GM13977 (cell line): ENCODE measurements at places on chromosomes 12 and 14.

GRCh38 chr14:32202491-32202997 is 525 bp downstream of the RNU6-8 start:
- DNase-seq, result no peak

DNA sequence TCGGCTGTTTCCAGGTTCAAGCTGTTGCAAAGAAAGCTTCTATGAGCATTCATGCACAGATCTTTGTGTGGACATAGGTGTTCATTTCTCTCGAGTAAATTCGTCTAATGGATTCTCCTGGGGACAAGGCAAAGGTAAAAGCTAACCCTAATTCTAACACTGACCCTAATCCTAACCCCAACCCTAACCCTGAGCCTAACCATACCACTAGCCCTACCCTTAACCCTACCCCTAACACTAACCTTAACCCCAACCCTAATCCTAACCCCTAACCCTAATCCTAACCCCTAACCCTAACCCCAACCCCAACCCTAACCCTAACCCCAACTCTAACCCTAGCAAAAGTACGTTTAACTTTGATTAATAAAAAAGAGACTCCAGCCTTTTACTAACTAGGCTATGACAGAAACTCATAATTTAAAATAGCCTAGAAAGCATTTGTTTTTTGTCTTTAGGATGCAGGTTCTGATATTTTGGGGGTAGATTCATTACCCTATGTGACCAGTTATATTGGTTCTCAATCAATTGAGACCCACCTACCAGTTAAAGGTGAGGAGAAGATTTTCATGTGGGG is 27.6 kb upstream of the RFLNA start:
- DNase-seq, result no peak

- no peak for DNase-seq
These were observed 192.7 kb downstream of the DPF3 start for GRCh38 chr14:72701237-72701565.

DNA sequence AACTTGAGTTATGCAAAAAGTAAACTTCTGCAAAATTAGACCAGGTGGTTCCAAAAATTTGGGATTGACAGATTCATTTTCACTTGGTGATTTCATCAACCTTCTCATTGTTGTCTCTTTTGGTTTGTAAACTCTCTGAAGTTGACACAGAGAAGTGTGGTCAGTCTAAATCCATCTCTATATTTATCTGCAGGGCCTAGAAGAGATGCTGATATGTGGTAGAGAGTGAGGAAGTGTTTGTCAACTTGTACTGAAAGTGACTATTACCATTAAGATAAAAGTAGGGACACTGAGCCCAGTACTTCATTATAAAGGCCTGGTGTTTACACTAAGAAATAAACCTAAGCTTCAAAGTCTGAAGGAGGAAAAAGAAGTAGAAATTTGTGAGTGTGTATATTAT is 73.7 kb downstream of the RMST start:
- DNase-seq, result no peak

DNA sequence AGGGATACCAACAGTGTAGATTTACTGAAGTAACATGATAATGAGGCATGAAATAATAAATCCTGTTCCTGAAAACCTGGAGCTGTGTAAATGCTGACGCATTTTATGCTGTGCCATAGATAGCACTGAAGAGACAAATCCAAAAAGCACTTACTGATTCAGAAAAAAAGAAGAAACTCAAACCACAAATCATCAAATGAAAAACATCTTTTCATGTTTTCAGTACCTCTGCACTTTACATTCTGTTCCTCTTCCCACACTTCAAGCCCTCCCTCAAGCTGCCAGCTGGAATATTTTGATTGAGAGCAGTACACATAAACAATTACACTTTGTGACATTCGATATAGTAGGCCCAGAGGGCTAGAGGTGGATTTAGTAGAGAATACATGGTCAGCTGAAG is 362.3 kb downstream of the NAV3 start:
- no peak for DNase-seq

DNA sequence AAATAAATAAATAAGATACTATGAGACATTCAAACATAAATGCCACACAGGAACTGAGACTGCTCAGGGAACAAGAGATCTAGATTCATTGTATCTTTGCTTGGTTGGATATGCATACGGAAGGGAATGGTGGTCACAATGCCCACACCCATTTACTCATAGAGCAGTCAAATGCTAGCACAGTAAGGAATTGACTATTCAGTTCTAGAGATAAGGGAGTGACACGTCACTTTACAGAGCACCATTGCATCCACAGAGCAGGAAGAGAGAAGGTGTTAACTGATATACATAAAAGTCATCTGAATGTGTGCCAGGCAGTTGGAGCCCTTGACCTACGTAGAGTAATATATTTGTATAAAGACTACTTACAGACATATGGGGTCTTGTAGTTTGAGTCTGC is 530.0 kb upstream of the NOVA1 start:
- no peak for DNase-seq

DNA sequence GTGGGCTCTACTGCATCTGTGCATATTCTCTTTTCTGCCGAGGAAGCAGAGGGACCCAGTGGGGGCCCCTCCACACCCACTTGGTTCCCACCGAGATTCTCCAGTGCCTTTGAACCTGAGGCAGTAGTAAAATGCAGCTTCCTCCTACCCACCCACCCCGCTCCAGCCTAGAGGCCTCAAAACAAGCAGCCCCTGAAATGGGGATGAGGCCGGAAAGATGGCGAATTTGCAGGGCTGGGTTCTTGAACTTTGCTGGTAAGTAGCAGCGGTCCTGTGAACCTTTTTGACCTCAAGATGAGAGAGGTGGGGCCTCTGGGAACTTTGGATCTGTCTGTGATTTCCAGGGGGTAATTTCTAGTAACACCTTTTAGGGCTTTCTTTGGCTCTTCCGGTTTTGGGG is 15.4 kb downstream of the PLEKHG3 start:
- no peak for DNase-seq

DNA sequence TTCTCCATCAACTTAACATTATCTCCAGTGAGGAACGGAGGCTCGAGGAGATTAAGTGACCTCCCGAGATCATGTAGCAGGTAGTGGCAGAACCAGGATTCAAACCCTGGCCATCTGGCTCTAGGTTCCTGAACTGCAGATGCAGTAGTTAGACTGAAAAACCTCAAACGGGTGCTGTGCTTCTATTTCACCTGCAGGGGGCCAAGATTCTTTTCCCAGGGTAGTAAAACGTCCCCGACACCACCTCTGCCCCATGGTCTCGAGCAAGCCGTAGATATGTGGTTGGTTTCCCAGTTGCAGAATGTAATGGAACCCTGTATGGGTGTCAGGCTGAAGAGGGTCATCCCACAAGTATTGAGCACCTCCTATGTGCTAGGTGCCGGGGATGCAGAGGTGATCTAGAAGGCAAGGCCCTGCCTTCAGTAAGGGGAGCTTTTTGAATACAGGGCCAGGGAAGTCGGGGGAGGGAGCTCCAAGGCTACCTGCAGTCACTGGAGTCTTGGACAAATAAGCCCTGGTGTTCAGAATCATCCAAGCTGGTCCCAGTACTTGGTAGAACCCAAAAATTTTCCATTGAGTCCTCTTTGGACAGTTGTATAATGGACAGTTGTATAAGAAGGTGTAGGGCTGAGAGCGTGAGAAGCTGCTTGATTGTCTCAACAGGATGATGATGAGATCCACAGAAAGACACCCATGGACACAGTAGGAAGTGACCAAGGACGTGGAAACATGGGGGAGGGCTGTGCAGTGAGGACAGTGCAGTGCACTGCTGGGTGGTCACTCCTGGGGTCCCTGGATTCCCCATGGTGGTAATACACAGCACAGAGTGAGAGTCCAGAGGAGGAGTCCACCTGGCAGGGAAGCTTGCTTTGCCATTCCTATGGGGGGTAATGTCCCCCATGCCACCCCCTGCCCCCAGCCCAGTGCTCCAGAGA is 197.2 kb downstream of the CHST11 start:
- DNase-seq, result peak; percentile 25

- no peak for DNase-seq
These were observed 284.0 kb downstream of the PRKD1 start for GRCh38 chr14:29643433-29644211.

GRCh38 chr14:19917243-19917642 is 3.2 kb upstream of the OR4K5 start:
- DNase-seq, result no peak

- DNase-seq, result no peak
These were observed 151.3 kb upstream of the DCN start for GRCh38 chr12:91333966-91334365.

DNA sequence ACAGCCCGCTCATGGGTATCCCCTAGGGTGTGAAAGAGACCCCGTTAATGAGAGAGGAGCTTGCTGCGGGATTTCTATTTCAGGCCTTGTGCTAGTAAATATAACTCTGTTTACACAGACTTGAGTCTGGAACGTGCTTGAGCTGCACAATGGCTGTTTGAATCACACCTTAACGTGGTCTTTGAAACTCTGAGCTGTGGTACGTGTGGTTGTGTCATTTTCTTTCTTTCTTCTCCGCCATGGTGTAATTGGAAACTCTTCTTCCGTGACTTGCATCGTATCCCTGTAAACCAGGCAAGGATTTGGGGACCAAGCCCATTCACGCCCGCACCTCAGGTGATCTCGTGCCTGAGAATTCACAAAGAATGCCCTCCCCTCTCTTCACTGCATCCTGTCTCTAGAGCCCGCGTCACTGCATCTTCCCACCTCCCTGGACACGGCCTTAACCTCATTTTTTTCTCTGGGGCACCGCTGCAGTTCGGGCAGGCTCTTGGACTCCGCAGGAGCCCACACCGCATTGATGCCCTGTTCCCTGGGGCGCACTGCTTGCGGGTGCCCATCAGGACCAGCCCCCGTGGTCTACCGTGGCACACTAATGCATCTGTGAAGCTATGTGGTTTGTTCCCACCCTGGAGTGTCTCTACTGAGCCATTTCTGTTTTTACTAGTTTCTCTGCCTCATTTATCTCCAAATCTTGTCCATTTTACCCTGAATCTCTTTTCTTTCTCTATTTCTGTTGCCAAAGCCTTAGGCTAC is 78.4 kb upstream of the PARP11 start:
- no peak for DNase-seq

GRCh38 chr14:36660736-36661505 is 739 bp upstream of the PAX9 start:
- peak; percentile 30 for DNase-seq

DNA sequence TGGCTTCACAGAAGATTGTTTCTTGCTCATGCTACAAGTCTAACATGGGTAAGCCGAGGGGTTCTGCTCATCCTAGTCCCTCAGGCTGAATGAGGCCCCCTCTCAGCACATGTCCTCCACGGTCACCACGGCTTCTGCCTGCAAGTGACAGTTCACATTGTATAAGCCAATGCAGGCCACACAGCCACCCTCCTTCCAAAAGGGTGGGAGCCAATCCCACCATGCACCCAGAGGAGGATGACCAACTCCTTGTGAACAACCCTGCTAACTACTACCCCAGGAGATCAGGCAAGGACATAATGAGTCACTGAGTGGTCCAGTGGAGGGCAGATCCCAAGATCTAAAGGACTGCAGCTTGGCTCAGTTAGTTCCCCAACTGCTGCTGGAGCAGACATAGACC is 6.1 kb downstream of the SPRING1 start:
- DNase-seq, result no peak

DNA sequence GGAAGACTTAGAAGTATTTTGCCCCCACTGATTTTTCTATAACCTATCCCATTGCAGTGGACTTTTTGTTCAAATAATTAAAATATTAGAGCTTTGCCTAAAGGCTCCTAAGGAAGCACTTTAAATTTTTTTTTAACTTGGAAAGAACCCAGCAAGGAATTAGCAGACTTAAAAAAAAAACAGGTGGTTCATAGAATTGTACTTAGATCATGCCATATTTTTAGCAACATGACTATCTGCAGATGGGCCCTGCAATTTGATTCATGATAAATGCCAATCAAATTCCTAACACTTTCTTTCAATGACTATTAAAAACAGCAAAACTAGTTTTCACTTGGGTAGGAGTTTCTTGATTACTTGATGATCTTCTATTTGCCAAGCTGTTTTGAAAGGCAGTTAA is 11.5 kb downstream of the ADAMTS20 start:
- no peak for DNase-seq

DNA sequence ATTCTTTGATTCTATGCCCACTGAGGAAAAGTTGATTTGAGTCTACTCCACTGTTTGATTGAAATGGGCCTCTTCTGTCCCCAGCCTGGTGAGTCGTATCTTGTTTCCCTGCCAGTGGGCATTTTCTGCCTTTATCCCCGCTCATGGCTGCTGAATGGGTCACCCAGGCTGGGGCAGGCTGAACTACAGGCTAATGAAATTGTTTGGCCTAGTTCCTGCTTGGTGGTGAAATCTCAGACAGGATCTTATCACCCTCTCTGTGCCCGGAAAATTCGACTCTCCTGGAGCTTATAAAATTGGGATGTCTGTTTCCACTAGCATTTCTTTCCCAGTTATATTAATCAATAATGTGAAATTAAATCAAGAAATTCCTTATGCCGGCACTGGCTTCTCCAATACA is 65.0 kb downstream of the CHST11 start:
- no peak for DNase-seq
